H54 (cell line): ENCODE measurements at places on chromosomes 4 and X.
A peak's percentile ranks its signal among the peaks of the same experiment; 100 is the strongest.

- no peak for DNase-seq
These were observed 54.2 kb upstream of the RASSF6 start for GRCh38 chr4:73674451-73674919.

GRCh38 chr4:78214078-78214477 is 157.0 kb downstream of the FRAS1 start:
- DNase-seq: no peak

- no peak for DNase-seq
These were observed 56.0 kb downstream of the NUDT11 start for GRCh38 chrX:51440365-51440764.

DNA sequence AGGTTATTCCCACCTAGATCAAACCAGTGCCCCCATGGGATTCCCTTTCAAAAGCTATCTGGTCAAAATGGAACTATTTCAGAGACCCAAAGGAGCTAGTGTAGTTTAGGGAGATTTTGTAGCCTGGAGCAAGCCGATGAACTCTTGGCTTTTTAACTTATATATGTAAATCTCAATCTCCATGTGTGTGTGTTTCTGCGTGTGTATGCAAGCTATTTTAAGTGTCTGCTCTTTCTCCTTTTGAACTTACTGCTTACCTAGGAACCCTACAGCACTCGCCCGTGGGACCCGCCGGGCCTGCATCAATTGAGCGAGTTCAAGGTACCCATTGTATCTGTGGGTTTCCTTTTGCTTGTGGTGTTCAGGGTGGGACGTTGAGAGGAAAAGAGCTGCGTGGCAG is 10.4 kb downstream of the CSTF2 start:
- DNase-seq: no peak

DNA sequence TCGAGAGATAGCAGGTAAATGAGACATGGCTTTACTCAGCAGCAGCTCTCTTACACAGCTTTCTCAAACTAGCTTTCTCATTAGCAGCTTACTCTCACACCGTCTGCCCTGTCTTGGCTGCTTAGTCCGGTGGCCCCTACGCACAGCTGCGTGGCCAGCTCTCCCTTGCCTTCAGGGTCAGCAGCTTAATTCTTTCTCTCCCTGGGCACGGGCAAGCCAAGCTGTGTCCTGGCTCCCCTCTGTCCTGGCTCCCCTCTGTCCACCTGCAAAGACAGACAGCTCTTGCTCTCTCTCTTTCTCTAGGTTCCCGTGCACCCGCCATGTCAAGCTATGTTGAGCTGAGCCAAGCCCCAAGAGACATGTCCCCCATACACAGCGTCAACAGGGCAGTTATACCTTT is 39.4 kb downstream of the ZNF185 start:
- no peak for DNase-seq

DNA sequence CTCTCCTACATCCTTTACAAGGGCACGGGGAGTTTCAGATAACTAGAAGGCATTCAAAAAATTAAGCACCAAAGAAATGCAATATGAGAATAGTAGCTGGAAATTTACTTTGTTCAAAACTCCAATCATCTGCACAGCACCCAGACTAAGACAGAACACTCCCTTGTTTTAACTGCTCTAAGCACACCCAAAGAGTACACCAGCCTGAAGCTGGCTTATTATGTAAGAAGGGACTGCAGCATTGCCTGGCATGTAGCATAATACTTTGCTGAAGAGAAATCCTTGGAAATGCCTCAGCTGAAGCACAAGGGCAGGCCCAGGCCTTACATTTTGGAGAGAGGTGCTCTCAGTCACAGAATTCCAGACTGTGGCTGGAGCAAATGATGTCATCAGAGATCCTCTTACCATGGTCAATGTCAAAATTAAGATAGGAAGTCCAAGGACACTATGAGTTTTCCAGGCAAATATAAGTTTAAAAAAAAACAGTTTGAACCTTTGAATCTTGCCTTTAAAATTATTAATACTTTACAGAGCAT is 14.8 kb downstream of the ARHGEF6 start:
- no peak for DNase-seq

GRCh38 chrX:42857766-42858165 is 79.8 kb upstream of the PPP1R2C start:
- DNase-seq: no peak

DNA sequence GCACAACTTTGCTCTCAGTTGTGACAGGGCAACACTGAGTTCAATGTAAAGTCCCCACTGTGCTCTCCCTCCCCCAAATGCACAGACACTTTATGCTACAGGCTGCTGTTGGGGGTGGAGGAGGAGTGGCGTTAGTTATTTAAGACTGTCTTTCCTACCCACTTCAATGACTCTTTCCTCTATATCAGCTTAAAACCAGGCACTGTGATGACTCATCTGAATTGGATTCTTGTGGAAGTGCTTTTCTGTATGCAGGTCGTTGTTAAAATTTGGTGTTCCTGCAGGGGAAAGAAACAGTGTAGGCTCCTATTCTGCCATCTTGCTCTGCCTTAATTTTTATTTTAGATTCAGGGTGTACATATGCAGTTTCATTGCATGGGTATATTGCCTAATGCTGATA is 1157.2 kb upstream of the ADGRL3 start:
- peak; percentile 2 for DNase-seq

- DNase-seq: no peak
These were observed 20.3 kb downstream of the TNIP2 start for GRCh38 chr4:2735869-2736268.

GRCh38 chr4:7674706-7675105 is 240.0 kb upstream of the PSAPL1 start:
- DNase-seq: no peak

- no peak for DNase-seq
These were observed 13.7 kb downstream of the BMX start for GRCh38 chrX:15514279-15514678.

- peak; percentile 10 for DNase-seq
These were observed 75.0 kb downstream of the PTTG2 start for GRCh38 chr4:38034986-38035882.

- no peak for DNase-seq
These were observed 14.0 kb downstream of the MTM1 start for GRCh38 chrX:150582338-150582948.

- no peak for DNase-seq
These were observed 9.4 kb downstream of the LETM1 start for GRCh38 chr4:1846580-1846979.

- DNase-seq: no peak
These were observed 831.7 kb upstream of the POU3F4 start for GRCh38 chrX:82676386-82676785.

GRCh38 chr4:117422297-117422696 is 336.9 kb upstream of the TRAM1L1 start:
- no peak for DNase-seq

GRCh38 chr4:165813606-165814005 is 59.4 kb upstream of the TLL1 start:
- no peak for DNase-seq

DNA sequence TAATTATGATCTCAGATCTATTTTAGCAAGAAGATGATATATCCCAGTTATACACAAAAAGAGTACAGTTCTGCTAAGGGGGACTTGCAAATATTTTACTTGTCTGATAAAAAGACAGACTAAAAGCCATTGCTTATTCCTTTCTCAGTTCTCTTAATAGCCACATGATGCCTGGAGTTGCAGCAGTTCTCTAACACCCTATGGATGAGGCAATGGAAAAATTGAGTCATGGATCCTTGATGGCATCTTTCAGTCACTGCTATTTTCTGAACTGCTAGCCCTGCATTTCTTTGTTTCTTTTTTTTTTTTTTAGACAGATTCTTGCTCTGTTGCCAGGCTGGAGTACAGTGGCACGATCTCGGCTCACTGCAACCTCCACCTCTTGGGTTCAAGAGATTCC is 1956.7 kb downstream of the C4orf33 start:
- no peak for DNase-seq

DNA sequence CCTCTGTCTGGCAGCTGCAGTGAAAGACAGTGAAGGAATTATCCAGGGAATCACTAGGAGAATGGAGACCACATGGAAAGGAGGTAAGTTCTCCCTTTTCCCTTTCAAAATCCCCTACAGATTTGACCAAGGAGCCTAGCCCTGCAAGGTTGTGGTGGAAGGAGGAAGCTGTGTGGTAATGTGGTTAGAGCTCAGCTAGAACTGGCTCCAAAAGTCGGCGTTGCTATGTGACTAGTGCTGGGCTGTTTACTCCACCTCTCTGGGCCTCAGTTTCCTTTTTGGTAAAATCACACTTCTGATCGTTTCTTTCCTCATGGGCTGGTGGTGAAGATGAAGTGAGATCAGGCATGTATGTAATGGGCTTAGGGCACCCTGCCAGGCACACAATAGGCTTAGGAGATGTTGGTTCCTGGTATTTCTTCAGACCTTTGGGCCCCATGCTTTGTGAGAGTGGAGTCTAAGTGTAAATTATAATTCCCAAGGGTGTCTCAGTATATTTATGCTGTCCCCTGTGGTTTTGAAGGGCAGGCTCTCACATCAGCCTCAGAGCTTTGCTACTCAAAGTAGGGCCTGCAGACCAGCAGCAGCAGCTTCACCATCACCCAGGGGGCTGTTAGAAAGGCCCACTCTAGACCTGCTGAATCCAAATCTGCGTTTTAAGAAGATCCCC is 183.7 kb upstream of the BCOR start:
- DNase-seq: no peak

DNA sequence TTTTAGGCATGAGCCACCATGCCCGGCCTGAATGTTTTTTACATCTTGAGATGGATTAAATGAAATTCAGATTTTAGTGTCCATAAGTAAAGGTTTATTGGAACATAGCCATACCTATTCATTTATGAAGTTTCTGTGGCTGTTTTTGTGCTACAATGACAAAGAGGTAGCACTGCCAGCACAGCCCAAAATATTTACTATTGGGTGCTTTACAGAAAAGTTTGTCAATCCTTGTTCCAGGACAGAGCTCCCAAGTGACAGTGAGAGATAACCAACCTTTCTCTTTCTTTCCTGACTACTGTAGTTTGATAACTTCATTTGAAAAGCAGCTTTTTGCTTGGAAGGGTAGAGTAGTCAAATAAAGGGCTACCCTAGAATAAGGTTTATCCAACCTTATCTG is 116.2 kb downstream of the CAMK2D start:
- DNase-seq: no peak

- no peak for DNase-seq
These were observed 107.7 kb downstream of the SMIM20 start for GRCh38 chr4:26021417-26022345.
